Tibial nerve (tissue), 4 donors: ENCODE measurements at places on chromosomes 6 and 20.

DNA sequence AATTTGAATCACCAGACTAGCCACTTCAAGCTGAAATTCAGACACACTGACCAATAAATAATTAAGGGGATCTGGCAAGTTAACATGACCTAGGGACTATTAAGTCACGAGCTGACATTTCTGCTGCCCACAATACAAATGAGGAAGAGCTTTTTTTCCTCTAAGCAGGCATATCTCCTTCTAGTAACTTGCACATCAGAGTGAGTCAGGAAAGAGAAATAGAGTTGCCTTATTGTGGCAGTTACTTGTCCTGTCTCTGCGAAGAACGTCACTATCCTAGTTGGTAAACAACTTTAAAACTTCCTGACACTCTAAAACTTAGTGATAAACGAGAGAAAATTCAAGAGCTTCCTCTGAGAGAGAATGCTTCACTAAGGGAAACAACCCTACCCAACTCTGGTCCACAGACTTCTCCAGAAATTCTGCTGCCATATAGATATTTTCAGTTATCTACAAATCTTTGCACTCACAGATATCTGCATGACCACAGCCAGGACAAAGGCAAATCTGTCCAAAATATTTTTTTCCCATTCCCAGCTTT, 4.2 kb downstream of the PLA2G7 start:
- DNase-seq = no peak

- DNase-seq = no peak
Observed at GRCh38 chr20:43379239-43379917, 78.3 kb upstream of the SRSF6 start.

DNA sequence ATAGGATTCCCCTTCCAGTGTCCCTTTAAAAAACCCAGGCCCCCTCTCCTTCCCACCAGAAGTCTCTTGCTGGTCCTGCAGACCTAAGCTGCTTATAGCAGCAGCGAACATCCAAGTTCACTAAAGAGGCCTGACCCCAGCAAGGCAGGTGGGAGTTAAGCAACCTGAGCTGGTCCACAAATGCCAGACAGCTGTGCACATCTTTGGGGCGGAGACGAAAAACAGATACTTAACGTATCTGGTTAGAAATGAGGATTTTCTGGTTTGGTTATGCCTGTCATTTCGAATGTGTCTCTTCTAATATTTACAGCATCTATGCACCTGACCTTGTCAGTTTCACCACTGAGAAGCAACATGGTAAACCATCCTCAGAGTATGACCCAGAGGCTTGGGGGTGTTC, 87.8 kb downstream of the SLC2A10 start:
- no peak for DNase-seq

DNA sequence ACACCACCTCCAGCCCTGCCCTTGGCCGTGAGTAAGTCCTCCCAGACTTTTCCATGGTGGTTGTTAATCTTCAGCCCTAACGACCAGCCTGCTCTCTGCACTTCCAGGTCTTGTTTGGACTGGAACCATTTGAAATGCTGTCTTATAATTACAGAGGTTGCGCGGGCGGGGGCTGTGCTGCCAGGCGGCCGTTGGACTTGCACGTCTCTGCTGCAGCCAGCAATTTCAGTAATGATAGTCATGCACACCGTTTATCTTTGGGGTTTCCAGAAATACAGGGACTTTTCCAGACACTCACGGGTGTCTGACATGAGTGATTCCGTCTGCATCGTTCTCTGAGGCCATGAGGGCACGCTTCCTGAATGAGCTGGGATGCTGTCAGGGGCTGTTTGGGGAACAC, 118.2 kb downstream of the BMP7 start:
- no peak for DNase-seq

DNA sequence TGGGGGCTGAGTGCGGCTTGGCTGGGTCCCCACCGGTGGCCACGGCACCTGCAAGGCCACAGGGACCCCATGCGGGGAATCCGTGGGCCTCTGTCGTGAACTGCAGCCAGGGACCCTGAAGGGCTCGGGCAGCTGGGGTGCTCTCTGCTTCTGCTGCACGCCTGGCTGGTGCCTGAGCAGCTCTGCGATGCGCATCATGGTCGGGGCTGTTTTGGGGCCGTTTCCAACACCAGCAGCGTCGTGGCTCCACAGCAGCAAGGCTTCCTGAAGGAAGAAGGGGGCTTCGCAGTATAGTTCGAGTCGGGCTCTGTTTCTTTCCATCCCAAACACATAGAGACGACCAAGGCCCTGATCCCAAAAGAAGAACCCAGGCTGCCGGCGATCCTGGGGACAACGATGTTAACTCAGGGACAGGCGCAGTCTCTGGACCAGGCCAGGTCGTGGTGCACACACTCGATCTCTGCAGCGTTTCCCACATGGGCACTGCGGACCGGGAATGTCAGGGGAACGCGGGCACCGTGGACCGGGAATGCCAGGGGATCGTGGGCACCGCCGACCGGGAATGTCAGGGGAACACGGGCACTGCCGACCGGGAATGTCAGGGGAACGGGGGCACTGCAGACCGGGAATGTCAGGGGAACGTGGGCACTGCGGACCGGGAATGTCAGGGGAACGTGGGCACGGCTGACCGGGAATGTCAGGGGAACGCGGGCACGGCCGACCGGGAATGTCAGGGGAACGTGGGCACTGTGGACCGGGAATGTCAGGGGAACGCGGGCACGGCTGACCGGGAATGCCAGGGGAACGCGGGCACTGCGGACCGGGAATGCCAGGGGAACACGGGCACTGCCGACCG, 36.8 kb upstream of the BHLHE23 start:
- no peak for DNase-seq

DNA sequence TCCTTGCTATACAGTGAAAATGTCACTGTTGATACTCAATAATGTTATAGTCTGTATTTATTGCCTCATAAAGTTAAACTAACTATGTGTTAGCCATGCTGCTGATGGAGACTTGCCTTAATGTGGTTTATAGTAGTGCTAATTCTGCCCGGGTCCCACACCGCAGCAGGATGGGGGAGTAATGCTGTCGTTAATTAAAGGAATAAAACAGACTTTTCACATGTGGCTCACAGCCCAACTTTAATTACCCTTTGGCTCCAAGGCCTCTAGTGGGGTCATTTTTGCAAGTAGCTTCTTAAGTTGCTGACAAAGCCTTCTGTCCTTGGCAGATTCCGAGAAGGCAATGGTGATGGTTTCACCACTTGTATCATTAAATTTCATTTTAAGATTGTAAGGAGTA, 634.3 kb downstream of the TBC1D32 start:
- no peak for DNase-seq

- DNase-seq = no peak
Observed at GRCh38 chr20:32580970-32581838, 3.9 kb downstream of the NOL4L start.

DNA sequence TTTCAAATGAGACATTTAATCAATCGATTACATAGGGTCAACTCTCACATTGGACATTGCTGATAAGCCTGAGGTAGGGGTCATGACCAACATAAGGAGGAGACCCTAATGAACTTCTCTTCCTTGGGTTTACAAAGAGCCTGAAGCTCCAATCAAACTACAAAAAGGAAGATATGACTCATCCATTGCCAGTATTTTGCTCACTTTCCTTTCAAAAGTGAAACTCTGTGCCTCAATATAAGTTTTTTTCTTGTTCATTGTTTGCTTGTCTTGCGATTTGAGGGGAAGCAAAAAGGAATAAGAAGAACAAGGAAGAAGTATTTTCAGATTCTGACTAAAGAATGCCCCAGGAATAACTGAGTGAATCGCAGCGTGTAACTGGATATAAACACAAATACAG, 38.8 kb upstream of the KHDRBS2 start:
- no peak for DNase-seq

DNA sequence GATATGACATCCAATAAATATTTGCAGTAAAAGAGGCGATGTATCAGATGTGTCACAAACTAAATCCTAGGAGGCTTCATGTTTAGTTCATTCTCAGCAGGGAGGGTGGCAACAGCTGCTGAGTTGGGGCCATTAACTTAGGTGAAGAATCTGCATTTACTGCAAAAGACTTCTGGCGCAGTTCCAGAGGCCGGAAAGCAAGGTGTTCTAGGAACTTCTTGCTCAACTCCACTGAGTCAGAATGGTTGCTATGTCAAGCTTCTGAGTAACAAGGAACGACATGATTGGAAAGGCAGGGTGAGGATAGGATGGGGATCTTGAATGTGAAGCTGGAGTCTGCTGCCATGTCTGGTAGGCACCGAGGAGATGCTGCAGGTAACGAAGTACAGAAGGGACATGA, 11.7 kb downstream of the ADNP start:
- DNase-seq = peak; percentile 27

DNA sequence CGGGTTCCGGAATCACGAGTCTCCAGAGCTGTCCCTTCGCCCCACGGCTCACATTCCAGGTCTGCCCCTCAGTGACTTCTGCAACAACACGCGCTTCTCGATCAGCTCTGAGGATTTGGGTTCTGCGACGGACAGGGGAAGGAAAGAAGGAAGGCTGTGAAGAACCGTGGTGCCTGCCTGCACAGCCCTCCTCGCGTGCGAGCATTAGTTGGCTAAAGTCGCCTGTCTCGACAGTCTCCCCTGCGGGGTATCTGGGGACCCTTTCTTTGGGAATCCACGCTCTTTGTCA, 23.1 kb downstream of the VPS52 start:
- DNase-seq = no peak

- DNase-seq = no peak
Observed at GRCh38 chr20:4234128-4234527, 218.8 kb upstream of the RNF24 start.

- DNase-seq = no peak
Observed at GRCh38 chr6:42411406-42411805, 40.3 kb downstream of the TRERF1 start.

DNA sequence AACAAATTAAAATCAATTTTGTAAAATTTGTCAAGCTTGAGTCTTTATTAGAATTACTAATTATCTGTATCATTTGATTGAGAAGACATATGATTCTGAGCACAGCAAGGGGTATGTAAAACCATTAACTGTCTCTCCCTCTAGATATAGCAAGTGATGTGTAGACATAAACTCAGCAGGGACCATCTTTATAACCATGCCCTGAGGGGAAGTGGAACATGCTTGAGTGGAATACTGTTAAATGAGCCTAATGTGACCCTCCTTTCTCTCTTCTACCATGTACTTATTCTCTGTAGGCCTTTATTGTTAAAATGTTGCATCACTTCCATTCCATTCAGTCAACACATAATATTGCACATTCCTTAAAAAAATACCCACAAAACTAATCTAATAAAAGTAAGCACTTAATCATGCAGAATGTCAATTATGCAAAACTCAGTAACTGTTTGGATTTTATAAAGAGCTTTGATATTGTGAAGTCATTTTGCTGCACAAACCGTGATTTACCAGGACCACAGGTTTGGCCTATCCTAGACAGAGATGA, 896.6 kb upstream of the MANEA start:
- no peak for DNase-seq

GRCh38 chr6:26304797-26305640, 60.0 kb upstream of the BTN3A2 start:
- DNase-seq = no peak

DNA sequence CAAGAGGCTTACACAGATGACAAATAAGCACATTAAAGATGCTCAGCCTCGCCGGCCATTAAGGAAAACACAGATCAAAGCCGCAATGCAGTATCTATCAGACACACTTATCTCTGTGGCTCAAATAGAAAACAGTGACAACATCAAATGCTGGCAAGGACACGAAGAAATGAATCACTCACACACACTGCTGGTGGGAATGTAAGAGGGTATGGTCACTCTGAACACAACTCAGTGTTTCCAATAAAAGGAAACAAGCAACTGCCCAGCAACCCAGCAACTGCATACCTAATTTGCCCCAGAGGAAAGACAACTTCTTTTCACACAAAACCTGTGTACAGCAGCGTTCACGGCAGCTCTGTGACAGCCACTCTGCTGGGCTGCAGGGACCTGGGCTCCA, 155.8 kb downstream of the WDR27 start:
- no peak for DNase-seq

DNA sequence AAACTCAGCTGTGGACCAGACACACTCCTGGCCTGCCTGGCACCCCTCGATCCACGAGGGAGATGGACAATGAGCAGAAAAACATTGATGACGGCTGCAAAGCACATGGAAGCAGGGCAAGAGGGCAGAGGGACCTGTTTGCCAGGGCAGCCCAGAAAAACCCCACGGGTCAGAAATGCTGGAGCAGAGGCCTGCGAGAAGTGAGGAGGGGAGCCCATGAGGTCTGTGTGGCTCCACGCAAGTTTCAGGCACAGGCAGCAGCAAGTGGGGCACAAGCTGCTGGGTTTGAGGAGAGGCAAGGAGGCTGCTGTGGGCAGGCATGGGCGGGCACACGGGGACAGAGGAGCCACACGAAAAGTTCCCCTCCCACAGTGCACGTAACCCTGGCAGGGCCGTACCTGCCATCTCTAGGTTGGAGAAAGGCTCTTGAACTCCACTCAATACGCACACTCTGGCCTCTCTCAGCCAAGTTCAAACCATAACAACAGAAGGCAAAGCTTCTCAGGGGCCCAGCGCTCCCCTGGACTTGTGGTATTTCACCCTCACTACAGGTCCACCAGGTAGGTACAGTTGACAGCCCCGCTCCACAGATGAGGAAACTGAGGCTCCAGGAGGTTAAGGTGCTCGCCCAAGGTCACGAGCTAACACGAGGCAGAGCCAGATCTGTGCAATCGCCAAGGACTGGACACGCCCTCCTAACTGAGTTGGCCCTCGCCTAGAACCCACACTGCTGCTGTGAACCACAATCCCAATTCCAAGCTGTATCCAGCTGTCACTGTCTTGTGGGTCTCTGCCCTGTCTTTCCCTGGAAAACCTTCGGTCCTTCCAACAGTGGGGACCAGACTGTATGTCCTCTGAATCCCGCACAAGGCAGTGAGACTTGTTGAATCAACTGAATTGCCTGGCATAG, 108.2 kb downstream of the NOL4L start:
- DNase-seq = no peak

GRCh38 chr20:48740292-48740649, 87.5 kb downstream of the PREX1 start:
- no peak for DNase-seq

- no peak for DNase-seq
Observed at GRCh38 chr6:49776444-49776843, 10.6 kb downstream of the PGK2 start.

DNA sequence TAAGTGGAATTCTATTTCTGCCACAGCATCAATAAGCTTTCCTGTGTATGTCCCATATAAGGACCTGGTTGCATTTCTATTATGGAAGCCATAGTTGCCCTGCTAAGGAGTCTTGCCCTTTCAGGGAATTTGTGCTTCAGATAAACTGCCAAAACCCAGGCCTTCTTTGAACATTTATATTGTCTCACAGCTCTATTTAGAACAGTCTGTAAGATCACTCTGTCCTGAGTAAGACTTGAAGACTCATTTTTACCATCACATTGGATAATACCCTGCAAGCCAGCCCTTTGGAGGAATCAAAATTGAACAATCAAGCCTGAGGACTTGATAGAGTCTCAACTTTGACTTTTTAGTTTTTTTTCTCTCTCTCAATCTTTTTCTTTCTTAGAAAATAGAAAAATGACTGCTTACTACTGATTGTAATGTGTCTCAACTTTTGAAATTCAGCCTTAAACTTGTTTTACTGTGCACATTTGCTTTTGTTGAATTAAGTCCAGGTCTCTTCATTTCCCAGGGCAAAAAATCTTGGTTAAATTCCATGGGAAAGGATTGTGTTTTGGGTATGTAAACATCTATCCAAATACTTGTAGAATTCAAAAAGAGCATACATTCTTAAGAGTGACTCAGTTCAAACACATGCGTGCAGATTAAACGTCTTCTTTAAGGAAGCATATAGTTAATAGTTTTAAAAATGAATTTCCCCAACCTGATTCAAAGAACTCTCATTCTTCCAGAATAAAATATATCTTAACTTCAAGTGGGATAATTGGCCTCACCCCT, 91.2 kb downstream of the PLCB1 start:
- no peak for DNase-seq

- no peak for DNase-seq
Observed at GRCh38 chr6:159939591-159940016, 29.3 kb upstream of the IGF2R start.
